Activated CD4-positive, alpha-beta T cell treated with anti-CD3 and anti-CD28 coated beads for 36 hours (primary cell): ENCODE measurements at places on chromosomes 11 and 22. TPM values are rescaled to one million over a fixed set of nuclear protein-coding genes. Genes with fewer than 3 reads are reported as not detected.

AP5B1 gene
- total RNA-seq = 14.4 TPM

DNA sequence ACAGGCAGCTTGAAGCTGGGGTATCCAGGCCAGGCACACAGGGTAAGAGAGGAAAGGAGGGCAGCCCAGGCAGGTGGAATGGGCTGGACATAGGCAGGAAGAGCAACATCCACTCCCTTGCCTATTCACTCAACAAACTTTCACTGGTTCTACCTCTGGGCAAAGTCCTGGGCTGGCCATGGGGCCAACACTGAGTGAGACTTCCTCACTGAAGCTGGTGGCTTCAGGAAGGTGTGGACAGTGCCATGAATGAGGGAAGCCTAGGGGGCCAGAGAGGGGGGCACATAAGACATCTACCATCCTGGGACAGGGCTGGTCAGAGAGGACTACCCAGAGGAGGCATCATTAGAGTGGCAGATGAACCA is 44.9 kb upstream of the TCF20 start:
- no peaks in the 10 kb centered on the region for H3K36me3 ChIP-seq
- no peaks in the 10 kb centered on the region for H3K27me3 ChIP-seq
- no peak overlapping the region for H3K4me3 ChIP-seq
- H3K4me1 ChIP-seq = peaks cover 42% of the 10 kb centered on the region

DNA sequence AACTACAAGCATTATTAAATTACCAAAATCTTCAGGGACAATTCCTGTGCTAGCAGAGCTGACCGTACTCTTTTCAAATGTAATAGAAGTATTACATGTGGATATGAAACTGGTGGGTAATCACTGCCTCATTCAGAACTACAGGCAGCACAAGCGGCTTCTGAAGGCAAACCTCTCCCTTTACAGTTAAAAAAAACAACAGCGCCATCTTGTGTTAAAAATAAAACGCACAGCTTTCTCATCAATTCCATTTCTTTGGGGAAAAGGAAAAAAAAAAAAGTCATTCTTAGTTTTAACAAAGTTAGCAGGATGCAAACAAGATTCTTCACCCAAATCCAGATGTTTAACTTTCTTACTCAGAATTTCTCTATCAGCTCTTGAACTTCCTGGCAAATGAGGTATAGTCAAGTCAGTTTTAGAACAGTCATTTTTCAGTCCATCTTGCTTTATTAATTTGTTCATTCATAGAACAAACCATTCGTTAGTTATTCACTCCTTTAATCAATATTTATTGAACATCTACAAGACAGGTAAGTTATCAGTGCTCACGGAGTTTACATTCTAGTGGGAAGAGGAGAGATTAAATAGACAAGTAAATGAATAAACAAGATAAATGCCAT is 331.8 kb upstream of the MPPED2 start:
- peaks cover 7% of the 10 kb centered on the region for H3K27me3 ChIP-seq
- no peaks in the 10 kb centered on the region for H3K36me3 ChIP-seq
- H3K27ac ChIP-seq = no peak overlapping the region
- no peaks in the 10 kb centered on the region for H3K4me1 ChIP-seq
- no peak overlapping the region for H3K4me3 ChIP-seq
- DNase-seq = peak; percentile 9

- no peak for DNase-seq
- peaks cover 13% of the 10 kb centered on the region for H3K27me3 ChIP-seq
- H3K4me1 ChIP-seq = no peaks in the 10 kb centered on the region
- no peak overlapping the region for H3K27ac ChIP-seq
These were observed 110.0 kb downstream of the TP53I11 start for GRCh38 chr11:44840521-44841251.

GRCh38 chr22:34390400-34390799 is 470.1 kb upstream of the LARGE1 start:
- no peaks in the 10 kb centered on the region for H3K36me3 ChIP-seq
- H3K27me3 ChIP-seq = no peaks in the 10 kb centered on the region
- DNase-seq = no peak
- H3K27ac ChIP-seq = no peak overlapping the region
- H3K4me1 ChIP-seq = no peaks in the 10 kb centered on the region
- no peak overlapping the region for H3K4me3 ChIP-seq
